ENCODE measurements at places on chromosomes 12 and 14.

GRCh38 chr12:69610729-69611128 is at the start of gene LRRC10:
TSS of gene LRRC10 (minus strand) at chr12:69610907. CDS start at chr12:69610838, 69 bp downstream.
- no peak for DNase-seq

GRCh38 chr14:63996016-63996415 is 143.2 kb downstream of the SYNE2 start:
- DNase-seq: no peak

GRCh38 chr12:116631619-116632018 is 72.4 kb downstream of the MAP1LC3B2 start:
- peak; percentile 83 for DNase-seq

DNA sequence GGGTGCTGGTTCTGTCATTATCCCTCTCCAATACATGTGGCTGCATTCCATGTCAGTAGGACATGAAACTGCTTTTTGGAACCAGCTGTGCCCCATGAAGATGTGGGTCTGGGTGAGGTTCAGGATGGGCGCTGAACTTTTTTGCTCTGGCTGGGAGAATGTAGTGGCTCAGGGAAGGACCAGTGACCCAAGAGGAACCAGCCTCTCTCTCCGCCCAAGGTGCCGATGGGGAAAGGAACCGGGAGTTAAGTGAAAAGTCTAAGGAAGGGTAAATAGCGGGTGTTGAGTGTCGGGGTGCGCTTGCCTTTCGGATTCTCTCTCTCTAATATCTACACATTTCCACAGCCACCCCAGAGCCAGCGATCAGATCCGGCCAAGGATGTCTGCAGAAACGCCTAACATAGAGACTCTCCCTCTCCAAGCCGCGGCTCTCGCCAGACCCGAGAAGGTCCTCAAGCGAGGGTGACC is 7.8 kb downstream of the ARHGEF25 start:
- DNase-seq: no peak

DNA sequence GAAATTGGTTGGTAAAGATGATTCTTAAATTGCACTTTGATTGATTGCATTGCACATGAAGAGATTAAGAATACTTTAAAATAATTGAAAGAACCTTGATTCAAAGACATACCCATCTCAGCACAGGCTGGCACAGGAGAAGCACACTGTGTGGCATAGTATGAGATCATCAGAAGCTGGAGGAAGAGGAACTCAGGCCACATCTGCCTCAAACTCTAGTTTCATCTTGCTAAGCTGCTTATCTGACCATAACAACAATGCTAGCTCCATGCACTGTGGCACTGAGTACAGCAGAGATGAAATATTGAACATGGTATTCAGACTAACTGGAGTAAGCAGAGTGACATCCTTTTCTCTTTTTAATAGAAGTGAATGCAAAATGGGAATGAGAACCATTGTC is 99.1 kb downstream of the TBC1D30 start:
- no peak for DNase-seq

DNA sequence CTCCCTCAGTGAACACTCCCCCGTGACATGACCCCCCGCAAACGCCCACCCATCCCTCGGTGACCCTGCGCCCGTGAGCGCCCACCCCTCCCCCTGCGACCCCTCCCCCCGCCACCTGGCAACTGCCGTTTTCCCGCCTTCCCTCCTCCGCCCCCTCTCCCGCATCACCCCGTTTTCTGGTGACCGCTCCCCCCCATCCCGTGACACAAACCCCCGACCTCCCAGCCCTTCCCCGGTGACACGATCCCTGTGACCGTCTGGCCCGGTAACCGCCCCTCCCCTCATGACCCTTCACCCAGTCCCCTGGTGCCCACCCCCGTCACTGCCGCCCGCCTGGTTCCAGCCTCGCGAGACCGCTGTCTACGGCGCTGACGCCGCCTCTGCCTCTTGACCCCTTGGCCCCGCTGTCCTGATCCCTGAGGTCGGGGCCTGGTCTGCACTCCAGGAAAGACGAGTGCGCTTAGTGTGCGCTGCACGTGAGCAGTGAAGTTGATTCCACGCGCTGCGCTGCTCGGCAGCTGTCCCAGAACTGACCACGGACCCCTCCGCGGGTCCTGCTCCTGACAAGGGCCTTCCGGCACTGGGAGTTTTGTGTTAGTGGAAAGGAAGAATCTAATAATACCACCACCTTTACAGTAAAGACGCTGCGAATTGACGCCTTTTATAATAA is 59.4 kb downstream of the DDX51 start:
- DNase-seq: peak; percentile 27

DNA sequence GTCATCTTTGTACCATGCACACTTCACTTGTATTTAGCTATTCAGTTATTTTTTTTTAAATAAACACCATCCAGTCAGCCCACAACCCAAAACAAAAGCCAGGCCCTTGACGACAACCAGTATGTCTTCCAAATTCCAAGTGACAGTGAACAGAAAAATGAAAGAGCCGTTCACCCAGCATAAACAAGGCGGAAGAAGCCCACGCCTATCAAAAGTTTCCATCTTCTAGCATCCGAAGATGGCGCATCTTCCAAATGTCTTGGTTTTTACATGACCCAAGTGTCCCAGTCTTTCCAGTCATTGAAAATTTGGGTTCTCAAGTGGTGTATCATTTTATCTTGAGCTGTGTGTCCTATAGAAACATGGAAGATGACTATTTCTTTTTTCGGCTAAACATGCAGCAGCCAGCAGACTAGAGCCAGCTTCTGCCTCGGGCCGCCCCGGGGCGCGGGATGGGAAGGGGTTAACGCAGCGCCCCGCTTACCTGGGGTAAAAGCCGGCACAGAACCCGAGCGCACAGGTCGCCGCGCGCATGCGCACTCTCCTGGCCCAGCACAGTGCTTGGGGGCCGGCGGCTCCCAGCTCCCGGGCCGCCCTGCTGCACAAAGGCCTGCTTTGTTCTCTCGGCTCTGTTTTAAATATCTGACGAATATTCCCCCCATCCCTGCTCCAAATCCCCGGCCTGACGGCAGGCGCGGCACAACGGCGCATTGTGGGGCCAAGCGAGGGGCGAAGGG is 164.8 kb downstream of the ZFP36L1 start:
- peak; percentile 39 for DNase-seq

DNA sequence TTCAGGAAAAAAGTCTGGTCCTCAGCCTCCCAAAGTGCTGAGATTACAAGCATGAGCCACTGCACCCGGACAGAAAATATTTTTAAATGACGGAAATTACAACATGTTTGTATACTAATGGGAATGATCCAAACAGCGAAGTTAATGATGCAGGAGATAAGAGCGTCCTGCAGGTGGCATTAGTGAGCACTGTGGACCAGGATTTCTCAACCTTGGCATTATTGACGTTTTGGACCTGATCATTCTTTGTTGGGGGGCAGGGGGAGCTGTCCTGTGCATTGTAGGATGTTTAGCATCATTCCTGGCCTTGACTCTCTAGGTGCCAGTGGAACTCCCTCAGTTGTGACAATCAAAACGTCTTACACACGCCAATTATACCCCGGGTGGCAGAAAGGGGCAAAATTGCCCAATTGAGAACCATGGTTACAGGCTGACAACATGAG is 34.1 kb downstream of the SCFD1 start:
- DNase-seq: peak; percentile 58

DNA sequence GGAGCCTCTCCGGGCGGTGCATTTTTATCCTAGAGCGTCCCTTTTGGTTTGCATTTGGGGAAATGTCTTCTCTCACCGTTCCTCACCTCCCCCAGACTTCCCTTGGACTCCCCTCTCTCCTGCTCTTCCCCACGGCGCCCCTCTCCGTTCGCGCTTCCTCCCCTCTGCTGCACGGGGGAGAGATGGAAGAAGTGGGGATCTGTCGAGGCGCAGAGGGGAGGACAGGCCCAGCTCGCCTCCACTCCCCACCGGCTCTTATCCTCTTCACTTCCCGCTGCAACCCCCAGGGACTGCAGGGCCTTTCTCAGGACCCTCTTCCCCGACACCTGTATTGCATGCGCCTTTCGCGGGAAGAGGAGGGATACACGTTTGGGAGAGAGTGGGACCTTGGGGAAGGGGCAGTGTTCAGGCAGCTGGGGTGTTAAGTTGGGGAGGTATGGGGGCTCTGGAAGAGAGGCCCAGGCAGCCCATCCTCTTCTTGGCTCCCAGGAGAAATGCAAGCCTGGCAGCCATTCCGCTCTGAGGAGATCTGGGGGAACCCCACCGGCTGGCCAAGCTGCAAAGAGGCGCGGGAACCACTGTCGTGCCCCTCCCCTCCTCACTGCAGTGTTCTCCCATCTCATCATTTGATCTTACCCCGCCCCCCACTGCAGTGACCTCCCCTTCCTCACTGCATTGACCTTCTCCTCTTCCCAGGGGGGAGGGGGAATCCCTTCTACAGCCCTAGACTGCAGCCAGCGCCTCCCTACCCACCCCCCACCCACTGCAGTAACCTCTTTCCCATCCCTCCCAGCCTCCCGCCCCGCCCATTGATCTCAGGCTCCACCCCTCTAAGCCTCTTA is 788 bp downstream of the ENO2 start:
- DNase-seq: no peak

DNA sequence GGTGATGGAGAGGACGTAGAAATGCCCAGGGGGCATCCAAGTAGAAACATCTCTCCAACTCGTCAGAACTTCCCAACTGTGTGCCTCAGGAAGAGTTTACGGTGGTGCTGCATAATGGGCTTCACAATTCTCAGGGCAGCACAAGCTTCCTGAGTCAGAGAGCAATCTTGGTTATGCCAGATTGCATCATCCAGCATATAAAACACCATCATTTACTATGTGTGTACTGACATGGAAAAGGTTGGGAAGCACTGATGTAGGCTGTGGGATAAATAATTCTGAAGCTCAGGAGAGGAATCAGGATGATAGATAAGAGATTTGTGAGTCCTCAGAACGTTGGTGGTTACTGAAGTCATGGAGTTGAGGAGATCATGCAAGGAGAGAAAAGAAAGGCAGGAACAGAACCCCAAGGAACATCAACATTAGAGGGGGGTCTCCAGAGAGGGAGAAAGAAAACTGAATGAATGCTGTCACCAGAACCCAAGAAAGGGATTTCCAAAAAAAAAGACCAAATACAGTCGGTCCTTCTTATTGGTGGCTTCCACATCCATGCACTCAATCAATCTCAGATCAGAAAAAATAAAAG is 4.7 kb upstream of the NCKAP5L start:
- peak; percentile 68 for DNase-seq

- no peak for DNase-seq
Measured at GRCh38 chr12:12492547-12492946, 70.1 kb downstream of the DUSP16 start.

- no peak for DNase-seq
Measured at GRCh38 chr12:131916306-131917138, 12.6 kb upstream of the PUS1 start.

GRCh38 chr12:127785540-127785939 is 481.4 kb upstream of the TMEM132C start:
- DNase-seq: no peak

GRCh38 chr12:104250366-104251125 is 35.0 kb downstream of the TXNRD1 start:
- DNase-seq: no peak

GRCh38 chr12:49331380-49332222 is 5.4 kb downstream of the C1QL4 start:
- DNase-seq: peak; percentile 77

GRCh38 chr12:100058482-100059029 is 73.8 kb upstream of the ANKS1B start:
- peak; percentile 79 for DNase-seq

DNA sequence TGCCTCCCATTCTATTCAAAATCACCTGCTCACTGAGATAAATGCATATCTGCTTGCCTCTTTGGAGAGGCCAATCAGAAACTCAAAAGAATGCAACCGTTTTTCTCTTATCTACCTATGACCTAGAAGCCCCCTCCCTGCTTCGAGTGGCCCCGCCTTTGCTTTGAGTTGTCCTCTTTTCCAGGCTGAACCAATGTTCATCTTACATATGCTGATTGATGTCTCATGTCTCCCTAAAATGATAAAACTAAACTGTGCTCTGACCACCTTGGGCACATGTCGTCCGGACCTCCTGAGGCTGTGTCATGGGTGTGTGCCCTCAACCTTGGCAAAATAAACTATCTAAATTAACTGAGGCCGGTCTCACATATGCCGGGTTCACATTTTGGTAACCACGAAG is 64.1 kb upstream of the HECTD1 start:
- DNase-seq: no peak

DNA sequence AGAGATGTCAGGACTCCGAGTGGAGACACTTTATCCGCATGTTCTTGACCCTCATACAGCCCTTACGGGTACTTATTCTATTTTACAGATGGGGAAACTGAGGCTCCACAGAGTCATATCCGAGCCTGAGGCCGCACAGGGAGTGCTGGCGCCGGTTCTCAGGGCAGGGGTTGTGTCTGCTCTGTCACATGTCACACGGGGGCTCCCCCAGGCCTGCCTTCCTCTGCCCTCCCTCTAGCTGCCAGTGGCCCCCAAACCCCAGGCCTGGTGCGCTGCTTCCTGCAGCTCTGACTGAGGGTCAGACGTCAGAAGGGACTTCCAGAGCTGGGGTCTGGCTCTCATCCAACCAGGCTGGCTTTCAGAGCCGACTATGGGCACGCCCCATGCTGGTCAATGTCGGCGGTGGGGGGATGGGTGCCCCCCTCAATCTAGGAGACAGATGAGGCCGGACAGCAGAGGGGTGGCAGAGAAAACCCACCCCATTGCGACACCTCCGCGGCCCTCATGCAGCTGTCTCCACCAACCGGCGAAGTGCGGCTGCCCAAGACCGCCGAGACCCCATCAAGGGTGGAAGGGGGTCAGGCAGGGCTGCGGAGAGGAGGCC is 811 bp upstream of the INF2 start:
- no peak for DNase-seq

- peak; percentile 40 for DNase-seq
Measured at GRCh38 chr12:89864411-89864810, 155.8 kb upstream of the ATP2B1 start.

- DNase-seq: no peak
Measured at GRCh38 chr14:31527087-31527486, 34.1 kb upstream of the NUBPL start.

DNA sequence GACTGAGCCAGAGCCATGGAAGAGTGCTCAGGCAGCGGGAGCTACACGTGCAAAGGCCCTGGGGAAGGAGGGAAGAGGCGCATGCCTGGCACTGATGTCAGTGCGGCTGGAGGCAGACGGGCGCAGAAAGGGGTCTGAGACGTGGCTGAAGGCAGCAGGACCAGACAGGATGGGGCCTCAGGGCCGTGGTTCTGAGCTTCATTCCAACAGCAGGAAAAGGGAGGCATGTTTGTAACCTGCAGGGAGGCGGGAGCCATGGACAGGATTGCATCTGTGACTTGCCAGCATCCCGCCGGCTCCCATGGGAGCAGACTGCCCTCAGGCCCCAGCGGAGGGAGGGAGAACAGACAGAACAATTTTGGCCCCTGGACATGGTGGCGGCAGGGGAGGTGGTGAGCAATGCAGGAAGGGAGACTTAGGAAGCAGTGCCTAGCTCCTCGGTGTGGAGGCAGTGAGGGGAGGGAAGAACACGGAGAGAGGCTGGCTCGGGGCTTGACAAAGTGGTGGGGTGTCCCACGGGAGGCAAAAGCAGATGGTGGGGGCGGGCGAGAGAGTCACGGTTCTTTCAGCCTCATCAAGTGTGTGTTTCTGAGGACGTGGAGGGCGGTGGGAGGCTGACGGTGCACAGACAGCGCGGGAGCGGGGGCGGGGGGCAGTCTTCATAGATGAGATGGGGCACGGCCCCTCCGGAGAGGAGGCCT is 33.3 kb upstream of the INF2 start:
- DNase-seq: no peak

- DNase-seq: no peak
Measured at GRCh38 chr12:133057446-133057845, 20.1 kb downstream of the ZNF84 start.

- peak; percentile 92 for DNase-seq
Measured at GRCh38 chr12:12560587-12561370, 1.9 kb downstream of the DUSP16 start.

GRCh38 chr14:79021766-79022165 is 851.6 kb downstream of the NRXN3 start:
- DNase-seq: no peak

GRCh38 chr14:65981192-65981843 is 504.9 kb upstream of the CCDC196 start:
- no peak for DNase-seq
